ENCODE measurements at places on chromosomes 11 and 22.
A peak's percentile ranks its signal among the peaks of the same experiment; 100 is the strongest.

DNA sequence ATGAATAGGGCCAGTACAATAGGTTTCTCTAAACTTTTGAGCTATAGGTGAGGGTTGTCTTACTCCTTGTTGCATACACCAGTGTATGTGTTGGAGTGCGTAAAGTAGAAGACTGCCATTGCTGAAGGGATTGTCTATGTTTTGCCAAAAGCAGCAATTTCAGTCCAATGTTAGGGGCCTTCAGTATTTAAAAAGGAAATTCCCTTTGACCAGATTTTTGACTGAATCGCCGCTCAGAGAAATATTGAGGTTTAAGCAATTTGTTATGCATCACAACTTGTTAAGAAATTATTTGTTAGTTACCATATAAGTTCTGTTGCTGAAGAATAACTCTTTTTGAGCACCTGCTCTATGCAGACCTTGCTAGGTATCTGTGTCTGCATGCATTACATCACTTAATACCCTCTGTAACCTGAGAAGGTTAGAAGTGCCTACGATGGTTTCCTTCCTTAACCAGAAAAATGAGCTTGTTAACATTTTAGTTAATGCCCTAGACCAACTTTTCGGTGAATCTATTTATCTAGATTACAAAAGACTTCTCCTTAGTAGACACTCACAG, 33.9 kb downstream of the MMP20 start:
- no peak for DNase-seq

DNA sequence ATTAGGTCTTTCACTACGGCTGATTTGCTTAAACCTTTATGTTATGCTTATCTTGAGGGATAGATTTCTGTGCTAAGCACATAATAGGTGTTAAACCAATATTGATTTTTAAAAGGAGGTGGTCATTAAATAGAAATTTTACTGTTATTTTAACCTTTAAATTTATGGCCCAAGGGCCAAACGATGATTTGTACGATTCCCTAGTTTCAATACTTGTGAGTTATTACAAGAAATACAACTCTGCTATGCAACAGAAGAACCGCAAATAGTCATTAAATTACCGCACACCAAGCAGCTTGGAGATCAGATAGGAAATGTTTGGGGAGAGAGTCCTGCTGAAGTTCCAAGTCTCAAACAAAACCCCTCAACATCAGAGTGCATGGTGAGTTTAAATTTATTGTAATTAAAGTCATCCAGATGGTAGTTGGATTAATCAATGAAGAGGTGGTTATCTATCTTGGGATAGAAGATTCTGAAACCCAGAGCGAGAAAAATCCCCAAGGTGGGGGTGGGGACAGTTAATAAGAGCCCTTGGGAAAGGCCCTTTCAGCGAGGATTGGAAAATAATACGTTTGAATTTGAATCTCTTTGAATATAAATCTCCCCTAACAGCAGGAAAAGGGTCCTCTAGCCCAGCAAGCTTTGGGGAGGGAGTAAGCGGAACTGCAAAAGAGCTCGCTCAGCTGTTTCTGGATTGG, 805 bp upstream of the QSER1 start:
- peak; percentile 70 for DNase-seq

- no peak for DNase-seq
Measured at GRCh38 chr11:103637295-103637694, 399.1 kb upstream of the DDI1 start.

DNA sequence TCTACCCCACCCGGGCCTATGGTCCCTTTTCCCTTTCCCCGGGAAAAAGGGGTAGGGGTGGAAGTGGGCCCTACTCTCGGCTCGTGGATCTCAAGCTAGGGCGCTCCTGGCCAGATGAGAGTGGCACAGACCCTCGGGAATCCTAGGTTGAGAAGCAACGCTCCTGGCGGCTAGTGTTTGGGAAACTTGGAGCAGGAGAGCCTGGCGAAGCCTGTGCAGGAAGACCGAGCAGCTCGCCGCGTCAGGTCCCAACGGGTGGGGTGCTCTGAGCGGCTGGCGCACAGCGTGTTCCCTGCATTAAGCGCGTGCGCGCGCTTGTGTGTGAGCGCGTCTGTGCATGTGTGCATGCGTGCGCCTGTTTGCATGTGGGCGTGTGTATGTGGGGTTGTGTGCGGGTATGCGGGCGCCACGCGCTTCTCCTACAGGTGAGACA, 7.1 kb upstream of the FLI1 start:
- no peak for DNase-seq

GRCh38 chr22:36764641-36765040, 11.3 kb downstream of the IFT27 start:
- DNase-seq, result no peak

- DNase-seq, result peak; percentile 6
Measured at GRCh38 chr11:33747979-33748378, 11.8 kb upstream of the CD59 start.

- DNase-seq, result no peak
Measured at GRCh38 chr11:134915881-134916280, 503.8 kb upstream of the B3GAT1 start.

DNA sequence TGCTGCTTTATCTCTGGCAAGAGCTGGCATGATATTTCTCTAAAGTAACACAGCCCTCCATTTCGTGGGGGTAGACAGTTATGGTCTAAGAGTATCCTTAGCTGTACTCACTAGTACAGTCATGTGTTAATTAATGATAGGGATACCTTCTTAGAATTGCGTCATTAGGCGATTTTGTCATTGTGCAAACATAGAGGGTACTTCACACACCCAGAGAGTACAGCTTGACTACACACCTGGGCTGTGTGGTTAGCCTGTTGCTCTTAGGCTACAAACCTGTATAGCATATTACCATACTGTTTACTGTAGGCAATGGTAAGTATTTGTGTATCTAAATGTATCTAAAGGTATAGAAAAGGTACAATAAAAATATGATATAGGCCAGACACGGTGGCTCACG, 17.0 kb downstream of the XRCC6 start:
- DNase-seq, result no peak

DNA sequence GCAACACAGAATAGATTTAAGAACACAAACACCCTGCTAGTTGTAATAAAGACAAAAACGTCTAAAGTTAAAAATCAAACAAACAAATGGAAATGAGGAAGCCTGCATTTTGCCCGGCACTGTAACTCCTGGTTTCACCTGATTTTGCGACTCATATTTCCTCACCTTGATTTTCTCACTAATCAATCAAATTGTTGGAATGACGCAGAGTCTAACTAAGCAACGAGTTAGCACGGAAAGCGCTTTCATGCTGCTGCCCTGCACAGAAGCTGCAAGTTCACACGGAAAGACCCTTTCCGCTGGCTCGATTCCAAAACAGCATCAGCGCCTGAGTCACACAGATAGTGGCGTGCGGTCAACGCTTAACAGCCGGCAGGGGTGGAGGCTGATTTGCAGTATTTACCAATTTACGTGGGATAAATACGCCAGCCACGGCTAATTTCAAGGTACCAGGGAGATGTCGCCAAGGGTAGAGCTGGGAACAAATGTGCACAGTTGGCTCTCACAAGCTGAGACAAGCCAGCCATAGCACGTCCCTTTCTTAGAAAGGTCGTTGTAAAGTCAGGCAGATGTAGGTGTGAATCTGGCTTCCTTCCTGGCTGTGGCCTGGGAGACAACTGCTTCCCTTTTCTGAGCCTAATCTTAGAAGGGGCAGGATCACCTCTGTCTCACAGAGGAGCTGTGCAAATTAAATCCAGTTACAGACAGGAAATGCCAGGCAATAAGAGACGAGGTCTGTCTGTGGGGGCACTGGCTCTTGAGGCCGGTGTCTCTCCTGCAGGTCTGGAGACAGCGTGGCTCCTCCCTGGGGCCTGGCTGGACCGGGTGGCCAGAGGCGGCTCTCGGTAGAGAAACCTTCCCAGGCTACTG, 76.9 kb upstream of the TTLL12 start:
- peak; percentile 42 for DNase-seq

- no peak for DNase-seq
Measured at GRCh38 chr22:20167643-20168322, 16.9 kb upstream of the CCDC188 start.

- peak; percentile 57 for DNase-seq
Measured at GRCh38 chr11:130131961-130132850, 27.4 kb upstream of the ST14 start.

- DNase-seq, result no peak
Measured at GRCh38 chr22:49789289-49790141, 38.2 kb downstream of the BRD1 start.

GRCh38 chr11:104113541-104113940, 50.4 kb downstream of the PDGFD start:
- DNase-seq, result no peak

GRCh38 chr11:100119176-100119575, 567.9 kb upstream of the ARHGAP42 start:
- DNase-seq, result no peak

DNA sequence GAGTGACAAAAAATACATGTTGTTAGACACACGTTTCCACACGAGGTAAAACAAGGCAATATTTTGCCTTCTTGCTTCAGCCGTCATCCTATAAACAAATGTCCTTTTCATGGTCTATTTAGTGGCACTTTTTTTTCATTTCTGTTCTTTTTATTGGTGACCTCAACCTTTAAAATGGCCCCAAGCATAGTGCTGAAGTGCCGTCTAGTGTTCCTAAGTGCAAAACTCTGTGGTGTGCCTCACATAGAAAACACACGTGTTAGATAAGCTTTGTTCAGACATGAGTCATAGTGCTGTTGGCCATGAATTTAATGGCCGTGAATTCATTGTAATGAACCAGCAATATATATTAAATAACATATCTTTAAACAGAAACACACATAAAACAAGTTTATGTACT, 15.6 kb downstream of the OVCH2 start:
- no peak for DNase-seq
